ENCODE measurements at places on chromosomes 1 and 21.

DNA sequence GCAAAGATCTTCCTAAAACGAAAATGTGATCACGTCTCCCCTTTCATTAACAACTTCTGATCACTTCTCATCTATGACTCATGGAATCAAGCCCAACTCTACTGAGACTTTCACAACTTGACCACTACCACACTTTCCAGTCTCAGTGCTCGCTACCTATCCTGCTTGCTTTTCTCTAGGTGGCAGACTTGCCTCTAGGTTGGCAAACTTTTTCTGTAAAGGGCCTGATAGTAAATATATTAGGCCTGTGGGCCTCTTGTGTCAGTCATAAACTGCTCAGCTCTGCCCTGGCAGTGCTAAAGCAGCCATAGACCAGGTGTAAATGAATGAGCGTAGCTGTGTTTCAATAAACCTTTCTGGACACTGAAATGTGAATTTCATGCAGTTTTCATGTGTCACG is 21.5 kb upstream of the HMGB4 start:
- no peak for DNase-seq

DNA sequence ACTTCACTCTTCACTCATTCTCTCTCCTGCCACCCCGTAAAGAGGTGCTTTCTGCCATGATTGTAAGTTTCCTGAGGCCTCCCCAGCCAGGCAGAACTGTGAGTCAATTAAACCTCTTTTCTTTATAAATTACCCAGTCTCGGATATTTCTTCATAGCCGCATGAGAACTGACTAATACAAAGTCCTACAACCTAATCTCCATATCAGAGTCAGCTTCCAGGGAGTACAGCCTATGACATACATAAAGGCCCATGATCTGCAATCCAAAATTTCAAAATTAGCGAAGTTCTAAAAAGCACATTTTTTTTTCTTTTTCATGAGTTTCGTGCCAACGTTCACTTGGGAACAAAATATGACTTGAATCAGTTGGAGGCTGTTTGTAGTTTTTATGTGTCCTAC is 256.9 kb upstream of the DUSP10 start:
- DNase-seq = no peak

GRCh38 chr1:170840371-170840770 is 95.0 kb upstream of the MROH9 start:
- no peak for DNase-seq

- peak; percentile 70 for DNase-seq
Measured at GRCh38 chr21:41235201-41235600, 67.2 kb downstream of the BACE2 start.

GRCh38 chr21:44024887-44025353 is 12.8 kb downstream of the TRAPPC10 start:
- DNase-seq = no peak

GRCh38 chr1:2003541-2004131 is at the start of gene CFAP74:
TSS of gene CFAP74 (minus strand) at chr1:2003786. CDS start at chr1:1990956, 12,830 bp downstream.
- peak; percentile 0 for DNase-seq

DNA sequence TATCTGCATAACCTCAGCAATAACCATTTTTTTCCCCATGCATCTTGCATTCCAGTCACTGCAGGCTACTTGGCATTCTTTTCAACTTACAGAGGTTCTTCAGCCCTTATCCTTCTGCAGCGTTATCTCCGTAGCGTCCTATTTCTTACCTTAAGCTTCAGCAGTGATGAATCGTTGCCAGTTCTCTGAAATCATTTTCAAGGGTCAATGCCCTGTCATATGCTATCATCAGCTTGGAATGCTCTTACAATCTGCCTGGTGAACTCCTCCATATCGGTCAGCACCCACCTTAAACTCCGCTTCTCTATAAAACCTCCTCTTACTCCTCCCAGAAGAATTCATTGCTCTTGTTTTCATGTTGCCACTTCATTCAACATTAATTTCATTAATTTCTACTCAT is 105.1 kb upstream of the DPH5 start:
- DNase-seq = no peak

DNA sequence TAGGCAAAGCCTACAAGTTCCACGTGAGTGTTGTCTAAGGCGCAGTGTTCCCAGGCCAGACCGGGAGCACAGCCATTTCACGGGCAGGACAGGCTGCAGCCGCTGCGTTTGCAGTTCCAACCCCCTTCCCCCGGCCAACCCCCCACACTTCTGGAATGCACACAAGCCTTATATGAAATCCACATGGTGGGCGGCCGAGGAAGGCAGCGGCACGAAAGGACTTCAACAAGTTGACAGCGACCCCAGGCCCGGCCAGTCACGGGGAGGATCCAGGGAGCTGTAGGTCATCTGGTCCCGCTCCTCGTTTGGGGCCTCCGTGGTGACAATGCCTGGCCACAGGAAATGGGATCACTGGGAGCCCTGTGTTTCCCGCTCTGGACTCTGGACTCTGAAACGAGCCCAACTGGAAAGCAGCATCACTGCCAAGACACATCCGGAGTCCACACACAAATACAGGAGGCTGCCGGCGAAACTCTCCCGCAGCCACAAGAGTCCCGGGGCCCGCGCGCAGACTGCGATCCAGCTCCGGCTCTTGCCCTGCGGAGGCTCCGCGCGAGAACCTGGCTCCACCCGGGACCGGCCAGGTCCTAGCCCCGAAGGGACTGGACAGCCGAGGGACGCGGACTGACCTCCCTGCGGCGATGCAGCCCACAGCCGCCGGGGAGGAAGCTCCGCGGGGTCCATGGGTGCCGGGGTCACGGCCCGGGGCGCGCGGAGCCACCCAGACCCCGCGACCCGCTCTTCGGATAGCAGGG is 794 bp downstream of the NID1 start:
- no peak for DNase-seq

GRCh38 chr1:28779751-28780408 is 32.1 kb upstream of the OPRD1 start:
- DNase-seq = no peak

- no peak for DNase-seq
Measured at GRCh38 chr1:218642033-218642948, 297.2 kb downstream of the TGFB2 start.
